ENCODE measurements at places on chromosomes 16 and 17.

GRCh38 chr16:80144191-80144590, 396.6 kb upstream of the DYNLRB2 start:
- DNase-seq: peak; percentile 75
- peaks cover 52% of the 10 kb centered on the region for H3K4me1 ChIP-seq
- H3K27ac ChIP-seq: peak overlapping the region; percentile 19
- H3K36me3 ChIP-seq: no peaks in the 10 kb centered on the region
- no peaks in the 10 kb centered on the region for H3K27me3 ChIP-seq

- DNase-seq: no peak
- H3K27me3 ChIP-seq: no peaks in the 10 kb centered on the region
- H3K4me3 ChIP-seq: no peak overlapping the region
Measured at GRCh38 chr16:53950677-53951076, 246.7 kb downstream of the FTO start.

- H3K27ac ChIP-seq: no peak overlapping the region
- H3K4me3 ChIP-seq: no peak overlapping the region
- peaks cover 26% of the 10 kb centered on the region for H3K4me1 ChIP-seq
- DNase-seq: no peak
Measured at GRCh38 chr16:11203111-11203623, 52.8 kb downstream of the SOCS1 start.

DNA sequence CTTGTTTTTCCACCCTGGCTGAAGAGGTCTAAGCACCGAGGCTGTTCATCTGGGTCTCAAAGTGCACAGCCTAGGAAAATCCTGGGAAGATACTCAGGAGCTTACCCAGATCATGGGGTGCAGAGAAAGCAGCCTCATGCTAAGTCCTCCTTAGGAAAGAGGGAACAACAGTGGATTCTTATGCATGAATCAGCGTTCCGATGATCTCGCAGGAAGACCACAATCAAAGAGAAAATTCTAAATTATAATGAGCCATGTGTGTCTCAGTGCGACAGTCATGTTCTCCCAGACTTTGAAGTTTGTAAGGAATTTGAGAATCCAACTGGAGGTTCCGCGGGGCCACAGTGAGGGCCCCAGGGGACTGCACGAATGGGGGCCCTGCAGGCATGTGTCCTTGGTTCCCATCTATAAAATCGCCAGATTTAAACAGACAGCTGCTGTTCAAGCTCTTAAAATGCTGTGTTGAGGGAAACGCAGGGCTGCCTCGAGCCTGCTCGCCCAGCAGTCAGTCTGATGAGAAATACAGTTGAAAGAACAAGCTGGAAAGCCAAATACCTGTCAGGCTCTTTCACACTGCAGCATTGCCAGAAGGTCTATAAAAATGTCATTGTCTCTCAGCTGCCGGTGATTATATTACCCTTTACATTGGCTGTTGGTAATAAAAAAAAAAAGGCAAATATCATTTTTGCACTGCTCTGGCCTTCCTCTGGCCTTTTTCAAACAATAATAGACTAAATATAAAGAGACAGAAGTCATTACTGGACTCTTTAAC, 152.1 kb downstream of the PMP22 start:
- H3K4me1 ChIP-seq: no peaks in the 10 kb centered on the region
- no peak overlapping the region for H3K27ac ChIP-seq
- no peak for DNase-seq
- no peak overlapping the region for H3K4me3 ChIP-seq
- H3K27me3 ChIP-seq: no peaks in the 10 kb centered on the region

- peaks cover 31% of the 10 kb centered on the region for H3K4me1 ChIP-seq
- no peaks in the 10 kb centered on the region for H3K27me3 ChIP-seq
- peak within 1 kb of the TSS; percentile 67 for H3K4me3 ChIP-seq
Measured at GRCh38 chr16:4315186-4316107, at the start of gene GLIS2. Gene GLIS2, plus strand, starts transcription at chr16:4316067. Its CDS starts 16,214 bp downstream, at chr16:4332281.
